Gastroesophageal sphincter (tissue), 4 donors: ENCODE measurements at places on chromosomes 3 and 15. TPM values are rescaled to one million over a fixed set of nuclear protein-coding genes. Genes with fewer than 3 reads are reported as not detected.

DNA sequence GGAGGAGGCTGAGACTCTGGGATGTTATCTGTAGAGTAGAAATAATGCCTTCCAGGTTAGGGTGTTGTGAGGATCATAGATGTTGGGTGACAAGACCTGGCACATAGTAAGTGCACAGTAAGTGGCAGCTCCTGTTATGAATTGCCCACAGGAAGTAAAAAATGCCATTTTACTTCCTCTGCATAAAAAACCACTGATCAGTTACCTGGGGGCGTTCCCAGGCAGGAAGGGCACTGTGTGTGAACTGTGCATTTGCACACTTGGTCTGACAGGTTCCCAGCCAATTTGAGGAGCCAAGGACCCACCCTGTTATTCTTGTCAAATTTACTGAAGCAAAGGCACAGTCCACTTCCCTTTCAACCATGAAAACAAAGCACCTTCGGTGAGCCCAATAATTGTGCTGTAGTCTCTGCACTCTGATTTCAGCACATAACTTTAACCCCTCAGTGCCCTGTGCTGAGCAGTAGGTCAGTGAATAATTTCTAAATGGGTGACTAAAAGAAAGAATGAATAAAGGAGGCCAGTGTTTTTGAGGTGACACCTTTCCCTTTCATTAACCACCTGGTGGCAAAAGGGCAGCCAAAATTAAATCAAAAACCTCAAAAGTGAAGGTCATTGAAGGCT lies 85.8 kb upstream of the ARHGEF3 start:
- no peak for ATAC-seq

DNA sequence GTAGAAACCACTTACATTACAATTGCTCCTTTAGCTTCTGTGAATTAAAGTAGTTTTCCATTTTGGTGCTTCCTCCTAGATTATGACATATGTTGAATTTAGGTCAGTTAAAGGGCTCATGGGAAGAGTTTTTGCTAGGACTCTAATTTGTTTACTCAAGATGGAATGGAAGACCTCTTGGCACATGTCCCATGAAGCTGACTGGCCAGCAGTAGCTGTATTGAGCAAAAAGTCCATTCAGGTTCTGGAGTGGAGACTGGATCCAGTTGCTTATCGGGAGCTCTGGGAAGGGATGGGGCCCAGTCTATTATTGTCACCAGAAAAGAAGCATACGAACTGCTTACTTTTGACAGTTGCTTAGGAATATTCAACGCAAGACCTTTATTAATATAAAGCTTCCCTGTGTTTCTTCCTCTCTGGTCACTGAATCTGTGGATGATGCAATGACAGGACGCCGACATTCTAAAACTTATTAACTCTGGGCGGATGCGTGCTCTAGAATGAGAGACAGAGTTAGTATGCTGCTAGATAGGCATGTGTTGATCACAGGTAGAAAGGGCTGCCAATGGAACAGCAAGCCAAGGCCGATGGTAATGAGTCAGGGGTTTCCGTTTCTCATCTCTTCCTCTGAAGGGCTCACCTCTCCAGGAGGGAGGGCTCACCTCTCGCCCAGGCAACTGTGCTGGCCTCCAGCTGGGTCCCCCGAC lies 155.8 kb downstream of the NR1D2 start:
- no peak for ATAC-seq

DNA sequence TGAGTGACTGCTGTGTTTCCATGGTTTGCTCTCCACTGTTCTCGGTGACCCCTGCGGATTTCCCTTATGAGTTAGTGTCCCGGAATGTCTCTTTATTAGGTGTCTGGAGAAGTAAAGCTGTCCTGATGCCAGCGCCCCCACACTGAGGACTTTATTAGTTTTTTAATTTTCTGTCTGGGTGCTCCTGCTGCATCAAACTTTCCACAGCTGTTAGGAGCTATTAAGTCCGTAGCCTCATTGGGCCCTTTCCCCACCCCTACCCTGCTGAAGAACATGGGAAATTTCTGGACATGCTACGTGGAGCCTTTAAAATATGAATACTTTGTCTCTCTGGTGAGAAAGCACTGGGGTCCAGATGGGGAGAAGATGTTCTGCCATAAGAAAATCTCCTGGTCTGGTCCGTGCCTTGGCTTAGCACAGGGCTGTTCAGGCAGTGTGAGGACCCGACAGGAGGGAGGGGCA lies 161.7 kb upstream of the HES1 start:
- no peak for ATAC-seq

NME9 gene
- not detected for total RNA-seq

GRCh38 chr3:178267158-178267844 lies 268.9 kb upstream of the KCNMB2 start:
- no peak for ATAC-seq

IQCH gene
- 1.1 TPM for total RNA-seq

DNA sequence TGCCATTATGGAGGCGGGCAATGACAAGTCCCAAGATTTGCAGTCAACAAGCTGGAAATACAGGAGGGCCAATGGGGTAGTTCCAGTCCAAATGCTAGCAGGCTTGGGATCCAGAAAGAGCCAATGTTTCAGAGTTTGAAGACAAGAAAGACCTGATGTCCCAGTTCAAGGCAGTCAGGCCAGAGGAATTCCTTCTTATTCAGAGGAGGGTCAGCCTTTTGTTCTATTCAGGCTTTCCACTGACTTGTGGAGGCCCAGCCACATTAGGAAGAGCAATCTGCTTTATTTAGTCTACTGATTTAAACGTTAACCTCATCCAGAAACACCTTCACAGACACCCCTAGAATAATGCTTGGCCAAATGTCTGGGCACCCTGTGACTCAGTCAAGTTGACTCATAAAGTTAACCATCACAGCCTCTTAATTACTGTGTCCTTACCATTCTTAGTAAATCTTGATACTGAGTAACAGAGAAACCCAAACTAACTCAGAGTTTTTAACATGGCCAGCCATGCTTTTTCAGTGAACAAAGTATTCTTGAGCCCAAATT lies 50.9 kb upstream of the NPHP3 start:
- ATAC-seq = no peak

PCCB gene
- 23.7 TPM for total RNA-seq

IL17RD gene
- 11.0 TPM for total RNA-seq

GRCh38 chr3:31977736-31978135 lies 3.3 kb downstream of the OSBPL10 start:
- no peak for ATAC-seq

DNA sequence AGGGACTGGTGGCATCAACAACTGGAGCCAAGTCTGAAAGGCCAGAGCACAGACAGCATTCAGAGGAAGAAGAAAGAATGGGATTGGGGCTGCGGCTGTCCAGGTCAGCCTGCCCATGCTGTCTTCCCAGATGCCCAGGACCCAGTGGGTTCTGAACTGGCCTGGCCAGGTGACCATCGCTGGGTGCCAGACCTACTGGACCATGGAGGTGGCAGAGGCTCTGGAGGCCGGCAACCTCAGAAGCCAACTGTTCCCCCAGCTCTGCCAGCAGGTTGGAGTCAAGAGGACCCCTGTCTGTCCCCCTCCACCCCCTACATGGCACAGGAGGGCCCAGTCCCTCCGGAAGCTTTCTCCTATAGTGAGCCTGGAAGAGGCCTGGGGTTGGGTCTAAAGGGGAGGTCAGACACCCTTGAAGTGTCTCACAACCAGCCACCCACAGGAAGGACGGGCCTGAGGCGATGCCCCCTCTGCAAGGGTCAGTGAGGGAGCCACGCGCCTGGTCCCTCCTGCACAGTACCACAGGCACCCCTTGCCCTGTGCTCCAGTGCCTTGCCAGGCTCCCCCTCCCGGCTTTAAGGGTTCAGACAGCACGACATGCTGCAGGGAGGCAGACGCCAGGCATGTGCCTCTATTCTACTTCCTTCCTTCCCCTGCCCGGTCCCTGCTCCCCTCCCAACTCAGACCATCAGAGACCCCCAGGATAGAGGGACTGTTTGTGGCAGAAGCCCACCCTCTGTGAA lies 43.2 kb downstream of the DNAH1 start:
- no peak for ATAC-seq
